ENCODE measurements at places on chromosomes 2 and 18. TPM values are rescaled to one million over a fixed set of nuclear protein-coding genes. Genes with fewer than 3 reads are reported as not detected.

DNA sequence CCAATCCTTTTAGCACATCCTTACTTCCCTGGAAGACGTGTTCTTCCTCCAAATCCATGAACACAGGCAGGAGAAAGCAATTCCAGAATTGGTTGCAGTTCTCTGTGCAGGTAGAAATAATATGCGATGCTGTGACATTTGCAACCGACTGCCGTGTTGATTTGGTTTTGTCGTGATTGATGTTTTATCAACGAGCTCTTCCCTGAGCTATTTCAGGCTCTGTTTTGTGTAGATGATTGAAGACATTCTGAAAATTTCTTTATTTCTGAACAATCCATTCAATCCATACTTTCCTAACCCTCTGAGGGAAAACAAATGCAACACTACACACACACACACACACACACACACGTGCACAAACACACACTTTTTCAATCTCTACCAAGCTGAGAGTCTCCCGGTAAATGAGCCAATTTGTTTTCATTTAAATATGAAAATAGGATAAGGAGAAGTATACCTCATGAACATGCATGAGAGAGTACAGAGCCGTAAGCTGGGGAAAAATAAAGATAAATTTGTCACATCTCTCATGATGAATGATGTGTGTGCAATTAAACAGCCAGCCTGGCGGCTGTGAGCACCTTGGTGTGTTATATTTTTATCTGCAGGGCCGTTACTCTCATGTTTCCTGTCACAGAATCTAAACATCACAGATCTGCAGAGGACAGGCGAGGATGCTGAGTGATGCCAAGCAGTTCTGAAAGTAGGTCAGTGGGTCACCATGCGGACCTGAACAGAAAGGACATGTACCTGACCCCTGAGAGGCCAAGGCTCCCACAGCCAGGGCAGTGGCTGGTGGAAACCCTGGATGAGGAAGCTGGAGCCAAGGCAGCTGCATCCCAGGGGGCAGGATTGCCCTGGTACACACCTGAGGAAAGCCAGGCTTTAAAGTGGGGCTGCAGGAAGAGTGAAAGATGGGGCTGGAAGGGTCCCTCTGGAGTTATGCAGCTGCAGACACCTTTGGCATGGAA lies 64.8 kb downstream of the PDCL3 start:
- no peak for DNase-seq

GRCh38 chr2:222722327-222722946 lies 51.0 kb downstream of the MOGAT1 start:
- peak; percentile 78 for DNase-seq

DNA sequence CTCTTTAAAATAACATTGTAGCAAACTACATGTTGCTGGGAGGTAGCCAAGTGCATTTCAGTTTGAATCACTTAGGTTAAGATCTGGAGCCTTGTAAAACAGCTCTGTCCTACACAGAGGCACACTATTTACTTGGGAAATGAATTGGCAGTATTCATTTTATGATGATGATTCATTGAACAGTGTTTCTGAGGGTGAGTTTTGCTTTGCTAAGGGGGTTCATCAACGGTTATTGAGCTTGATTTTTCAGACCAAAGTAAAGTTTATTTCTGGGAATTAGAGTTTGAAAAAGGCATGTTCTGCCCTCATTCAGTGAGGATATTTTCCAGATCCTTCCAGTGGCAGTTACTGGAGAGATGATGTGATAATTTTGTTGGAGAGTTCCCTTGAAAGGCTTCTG lies 55.6 kb downstream of the CCDC85A start:
- peak; percentile 7 for DNase-seq

RAB27B gene
- total RNA-seq, result 1.3 TPM

GALNT13 gene
- total RNA-seq, result not detected
